ENCODE measurements at places on chromosomes 12 and 14.

- DNase-seq: no peak
These were observed 451.9 kb upstream of the NOVA1 start for GRCh38 chr14:27049701-27050100.

- DNase-seq: no peak
These were observed 160.5 kb downstream of the BTG1 start for GRCh38 chr12:91985002-91985787.

- DNase-seq: peak; percentile 24
These were observed 47.8 kb downstream of the PEBP1 start for GRCh38 chr12:118183711-118184110.

GRCh38 chr12:105552056-105552455 lies 221.6 kb downstream of the C12orf75 start:
- no peak for DNase-seq

- peak; percentile 51 for DNase-seq
These were observed 23.2 kb upstream of the MTHFD1 start for GRCh38 chr14:64364907-64365306.

- DNase-seq: no peak
These were observed 51.4 kb downstream of the FBXW8 start for GRCh38 chr12:116962197-116962596.

GRCh38 chr12:110590806-110591326 lies 7.7 kb upstream of the PPTC7 start:
- DNase-seq: no peak

GRCh38 chr14:80095623-80096022 lies 115.7 kb downstream of the DIO2 start:
- peak; percentile 3 for DNase-seq

- no peak for DNase-seq
These were observed 18.6 kb downstream of the GNS start for GRCh38 chr12:64740646-64741045.

GRCh38 chr14:98901511-98902205 lies 370.3 kb downstream of the BCL11B start:
- DNase-seq: no peak

- DNase-seq: peak; percentile 73
These were observed 35.4 kb upstream of the LTA4H start for GRCh38 chr12:96070670-96071279.

DNA sequence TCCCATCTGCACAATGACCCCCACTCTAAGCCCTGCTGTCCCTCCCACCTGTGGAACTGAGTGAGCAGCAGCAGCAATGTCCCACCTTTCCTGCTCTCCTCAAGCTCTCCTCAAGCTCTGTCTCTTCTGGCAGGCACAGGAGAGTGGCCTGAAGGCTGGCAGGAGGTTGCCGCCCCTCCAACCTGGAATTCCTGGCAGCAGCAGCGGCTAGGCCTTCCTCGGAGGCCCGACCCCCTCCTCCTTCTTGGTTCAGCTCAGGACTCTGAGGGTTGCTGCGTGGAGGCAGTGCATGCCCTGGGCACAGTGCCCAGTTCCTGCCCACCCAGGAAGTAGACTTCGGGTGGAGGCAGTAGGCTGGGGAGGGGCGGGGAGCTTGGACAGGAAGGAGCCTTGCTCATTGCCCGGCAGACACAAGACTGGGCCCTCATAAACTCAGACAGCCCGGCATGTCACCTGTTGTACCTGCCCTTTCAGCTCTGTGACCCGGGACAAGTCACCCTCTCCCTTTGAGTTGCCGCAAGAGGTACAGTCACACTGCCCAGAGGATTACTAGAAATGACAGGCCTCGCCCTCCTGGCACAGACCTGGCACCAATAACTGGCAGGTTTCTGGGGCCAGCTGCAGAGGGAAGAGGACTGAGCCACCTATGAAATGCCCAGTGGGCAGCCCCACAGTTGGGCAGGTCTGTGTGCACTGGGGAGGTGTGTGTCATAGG lies 2.1 kb upstream of the SERPINA1 start:
- peak; percentile 27 for DNase-seq

DNA sequence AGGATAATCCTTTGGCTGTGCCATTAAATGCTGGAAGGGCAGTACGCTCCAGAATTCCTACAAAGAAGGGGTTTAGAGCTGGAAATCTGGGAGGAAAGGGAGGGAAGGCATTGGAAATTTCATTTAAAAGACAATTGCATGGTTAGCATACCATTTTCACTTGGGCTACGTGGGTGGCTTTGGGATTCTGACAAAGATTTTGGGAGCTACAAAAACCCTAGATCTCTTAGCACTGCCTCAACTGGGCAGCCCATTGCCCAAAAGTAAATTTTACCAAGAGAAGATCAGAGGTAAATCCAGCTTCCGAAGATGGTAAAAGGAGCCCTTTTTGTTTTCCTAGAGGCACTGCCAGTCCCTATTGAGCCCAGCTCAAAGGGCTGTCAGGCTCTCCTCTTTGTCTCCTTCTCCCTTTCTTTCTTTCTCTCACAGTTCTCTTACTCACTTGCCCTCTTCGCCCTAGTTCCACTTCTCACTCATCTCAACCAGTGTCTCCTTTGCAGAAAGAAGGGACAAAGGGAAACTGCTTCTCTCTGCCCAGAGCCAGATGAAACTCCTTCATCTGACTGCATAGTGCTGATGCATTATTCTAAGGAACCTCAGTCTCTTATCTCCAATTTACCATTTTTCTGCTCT lies 125.4 kb upstream of the PLEKHA5 start:
- no peak for DNase-seq

- DNase-seq: no peak
These were observed 13.6 kb downstream of the ITGA7 start for GRCh38 chr12:55694188-55694515.

GRCh38 chr12:54719691-54720090 lies 71.5 kb upstream of the DCD start:
- no peak for DNase-seq

- peak; percentile 20 for DNase-seq
These were observed 30.7 kb upstream of the BCL7A start for GRCh38 chr12:121990692-121991603.

GRCh38 chr12:26895672-26896071 lies 42.1 kb downstream of the INTS13 start:
- DNase-seq: no peak

DNA sequence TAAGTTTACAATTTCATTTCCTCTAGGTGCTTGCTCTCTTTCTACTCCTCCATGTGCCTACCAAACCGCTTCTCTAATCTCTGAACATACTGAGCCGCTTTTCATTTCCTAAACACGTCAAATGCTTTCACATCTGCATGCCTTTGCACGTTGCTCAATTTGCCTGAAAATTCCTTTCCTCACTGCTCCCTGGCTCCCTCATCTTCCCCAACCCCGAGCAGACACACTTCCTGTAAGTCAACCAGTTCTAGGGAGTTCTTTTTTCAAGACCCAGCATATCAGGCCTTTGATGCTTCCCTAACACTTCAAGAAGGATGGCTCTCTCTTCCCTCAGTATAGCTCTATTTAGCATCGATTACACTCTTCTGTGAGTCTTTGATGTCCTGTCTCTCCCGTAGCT lies 50.3 kb downstream of the LMO3 start:
- DNase-seq: peak; percentile 82

- no peak for DNase-seq
These were observed 35.5 kb upstream of the PRPF39 start for GRCh38 chr14:45048385-45048784.

DNA sequence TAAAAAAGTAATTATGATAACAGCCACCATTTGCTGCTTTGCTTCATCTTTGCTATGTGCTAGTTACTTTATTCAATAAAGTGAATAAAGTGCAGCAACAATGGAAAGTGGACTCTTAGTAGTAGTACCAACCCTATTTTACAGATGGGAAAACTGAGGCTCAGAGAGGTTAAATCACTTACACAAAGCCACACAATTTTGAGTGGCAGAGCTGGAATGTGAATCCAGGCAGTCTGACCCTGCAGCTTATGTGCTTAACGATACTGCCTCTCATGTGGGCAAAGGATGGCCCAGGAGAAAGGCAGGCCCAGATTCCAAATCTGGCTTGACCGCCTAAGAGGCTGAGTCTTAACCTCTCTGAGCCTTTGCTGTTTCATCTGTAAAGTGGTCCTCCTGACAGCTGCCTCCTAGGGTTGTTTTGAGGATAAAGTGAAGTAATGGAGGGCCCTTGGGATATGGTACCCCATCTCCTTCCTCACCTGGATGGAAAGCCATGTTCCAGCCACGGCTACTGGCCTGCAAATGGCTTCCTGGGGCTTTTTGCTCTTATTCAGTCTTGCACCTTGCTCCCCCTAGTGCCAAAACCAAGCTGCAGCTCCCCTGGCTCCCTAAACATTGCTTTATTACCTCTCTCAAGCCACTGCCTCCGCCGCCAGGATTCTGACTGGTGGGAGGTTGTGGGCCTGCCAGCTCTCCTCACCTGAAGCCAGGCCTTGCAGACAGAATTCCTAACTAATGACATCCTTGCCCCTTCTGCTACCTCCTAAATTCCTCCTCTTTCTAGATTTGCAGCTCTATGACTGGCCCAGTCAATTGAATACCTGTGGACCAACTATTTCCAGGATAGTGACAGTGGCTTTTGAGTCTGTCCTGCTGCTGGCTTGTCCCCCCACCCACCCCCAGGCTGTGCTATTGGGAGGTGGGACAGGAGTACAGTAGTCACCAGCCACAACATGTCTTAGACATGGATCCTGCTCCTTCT lies 283.3 kb upstream of the PWP1 start:
- peak; percentile 83 for DNase-seq

DNA sequence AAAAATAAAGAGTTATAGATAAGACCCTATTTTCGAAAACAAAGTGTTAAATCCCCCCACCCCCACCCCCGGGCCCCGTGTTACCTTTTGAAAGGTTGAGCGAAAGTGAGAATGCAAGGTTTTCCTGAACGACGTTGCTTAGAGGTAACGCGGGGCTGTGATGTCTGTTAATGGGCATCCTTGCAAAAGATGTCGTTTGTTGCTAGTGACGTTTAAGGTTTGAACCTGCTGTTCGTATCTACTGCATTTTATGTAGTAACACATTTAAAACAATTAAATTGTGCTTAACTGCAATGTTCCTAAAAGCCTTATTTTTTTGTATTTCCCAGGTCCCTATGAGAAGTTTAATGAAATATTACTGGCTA lies 1.2 kb downstream of the CPSF6 start:
- DNase-seq: peak; percentile 22

GRCh38 chr14:34043627-34044372 lies 92.9 kb upstream of the EGLN3 start:
- peak; percentile 85 for DNase-seq

DNA sequence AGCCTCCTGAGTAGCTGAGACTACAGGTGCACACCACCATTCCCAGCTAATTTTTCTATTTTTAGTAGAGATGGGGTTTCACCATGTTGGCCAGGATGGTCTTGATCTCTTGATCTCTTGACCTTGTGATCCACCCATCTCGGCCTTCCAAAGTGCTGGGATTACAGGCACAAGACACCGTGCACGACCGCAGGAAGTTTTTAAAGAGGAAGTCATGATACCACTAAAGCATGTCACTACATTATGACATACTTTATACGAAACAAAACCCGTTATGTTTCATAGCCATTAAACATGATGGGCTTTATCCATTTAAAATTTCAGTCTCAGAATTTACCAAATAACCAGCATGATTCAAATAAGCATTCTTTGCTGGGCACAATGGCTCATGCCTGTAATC lies 83.8 kb upstream of the DUSP6 start:
- no peak for DNase-seq

GRCh38 chr12:46617167-46617566 lies 208.6 kb downstream of the SLC38A4 start:
- DNase-seq: peak; percentile 20

DNA sequence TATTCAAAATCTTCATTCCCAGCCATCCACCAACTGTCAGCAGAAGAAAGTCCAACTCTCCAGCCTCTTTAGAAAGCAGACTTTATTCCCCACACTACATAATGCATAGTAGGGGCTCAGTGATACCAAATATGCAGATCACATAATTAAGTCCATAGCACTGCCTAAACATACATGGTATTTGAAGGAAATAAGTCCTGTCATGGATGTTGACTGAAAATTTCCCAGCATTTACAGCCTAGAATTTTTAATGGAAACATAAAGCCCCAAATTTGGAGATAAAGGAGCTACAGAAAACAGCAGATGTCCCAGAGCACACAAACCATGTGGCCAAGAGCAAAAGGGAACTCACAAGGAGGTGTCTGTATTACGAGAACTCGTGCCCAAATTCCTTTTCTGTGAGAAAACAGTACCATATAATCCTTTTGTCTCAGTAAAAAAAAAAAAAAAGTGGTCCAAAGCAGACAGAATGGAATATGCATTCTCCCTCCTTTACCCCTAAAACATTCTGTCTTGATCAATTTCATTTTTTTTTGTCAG lies 920.5 kb downstream of the NRXN3 start:
- DNase-seq: no peak

DNA sequence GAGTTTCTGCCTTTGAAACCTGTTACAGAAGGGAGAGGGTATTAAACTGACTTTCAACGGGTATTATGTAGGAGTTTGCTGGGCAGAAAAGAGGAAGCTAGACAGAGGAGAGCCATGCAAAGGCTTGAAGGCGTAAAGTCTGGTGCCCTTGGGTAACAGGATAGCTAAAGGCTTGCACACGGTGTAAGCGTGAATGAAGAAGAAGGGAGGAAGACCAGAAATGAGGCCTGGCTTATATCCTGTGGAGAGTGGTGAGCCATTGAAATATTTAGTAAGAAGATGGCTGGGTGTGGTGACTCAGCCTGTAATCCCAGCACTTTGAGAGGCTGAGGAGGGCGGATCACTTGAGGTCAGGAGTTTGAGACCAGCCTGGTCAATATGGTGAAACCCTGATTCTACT lies 22.6 kb downstream of the SUDS3 start:
- no peak for DNase-seq

GRCh38 chr14:75128596-75128990 lies 1.7 kb upstream of the NEK9 start:
- DNase-seq: no peak

GRCh38 chr12:19550626-19551025 lies 111.3 kb downstream of the AEBP2 start:
- no peak for DNase-seq

DNA sequence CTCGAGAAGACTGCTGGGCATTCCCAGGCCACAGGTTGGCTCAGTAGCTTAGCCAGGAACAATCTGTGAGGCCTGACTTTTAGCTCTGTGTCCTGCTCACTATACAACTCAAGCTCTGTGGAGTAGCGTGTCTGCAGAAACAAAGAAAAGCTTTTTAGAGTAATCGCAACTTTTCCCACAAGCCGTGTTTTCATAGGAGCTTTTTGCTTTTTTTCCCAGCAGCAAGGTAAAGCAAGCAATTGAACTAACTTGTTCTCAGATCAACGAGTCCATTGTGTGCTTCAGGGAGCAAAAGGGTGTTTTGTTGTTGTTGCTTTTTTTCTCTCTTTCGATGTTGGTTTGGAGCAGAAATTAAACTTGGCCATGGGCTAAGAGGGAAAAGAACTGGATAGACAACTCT lies 97.3 kb upstream of the BCL2L14 start:
- DNase-seq: no peak

- DNase-seq: no peak
These were observed 21.8 kb downstream of the PLXNC1 start for GRCh38 chr12:94169966-94170689.

GRCh38 chr14:99915305-99916090 lies 122.3 kb downstream of the EML1 start:
- DNase-seq: no peak

- DNase-seq: no peak
These were observed 200.3 kb upstream of the DIO3 start for GRCh38 chr14:101361044-101361443.

GRCh38 chr14:54902521-54903420 lies at the start of gene GCH1:
Gene GCH1, minus strand, starts transcription at chr14:54902826. Its CDS starts 163 bp downstream, at chr14:54902663.
- DNase-seq: peak; percentile 68

- peak; percentile 91 for DNase-seq
These were observed 155.1 kb upstream of the PRICKLE1 start for GRCh38 chr12:42744539-42745182.

GRCh38 chr12:69338120-69338859 lies 9.9 kb upstream of the LYZ start:
- no peak for DNase-seq
